NCI-H774 (cell line): ENCODE measurements at places on chromosomes 13 and 19.
A peak's percentile ranks its signal among the peaks of the same experiment; 100 is the strongest.

DNA sequence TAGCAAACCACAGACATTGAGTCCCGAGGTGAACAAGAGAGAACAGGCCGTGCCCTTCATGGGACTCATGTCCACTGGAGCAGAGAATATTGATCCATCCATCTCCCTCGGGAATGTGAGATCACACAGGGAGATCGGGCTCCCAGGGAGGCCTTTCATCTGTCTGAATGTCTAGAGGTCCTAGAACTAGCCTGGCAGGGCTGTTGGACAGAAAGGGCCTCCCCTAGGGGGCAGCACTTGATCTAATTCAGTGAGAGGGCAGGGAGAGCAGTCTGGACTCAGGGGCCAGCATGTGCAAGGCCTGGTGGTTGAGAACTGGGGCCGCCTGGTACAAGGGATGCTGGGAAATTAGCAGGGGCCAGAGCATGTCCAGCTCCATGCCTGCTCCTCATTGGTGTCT is 4.3 kb downstream of the RUVBL2 start:
- DNase-seq, result peak; percentile 35

GRCh38 chr19:14871619-14872230 is 14.2 kb downstream of the OR7A17 start:
- DNase-seq, result no peak

GRCh38 chr19:54317965-54318240 is 4.9 kb upstream of the LILRA5 start:
- DNase-seq, result no peak

- DNase-seq, result no peak
Observed at GRCh38 chr13:31011901-31012654, 79.6 kb downstream of the TEX26 start.

DNA sequence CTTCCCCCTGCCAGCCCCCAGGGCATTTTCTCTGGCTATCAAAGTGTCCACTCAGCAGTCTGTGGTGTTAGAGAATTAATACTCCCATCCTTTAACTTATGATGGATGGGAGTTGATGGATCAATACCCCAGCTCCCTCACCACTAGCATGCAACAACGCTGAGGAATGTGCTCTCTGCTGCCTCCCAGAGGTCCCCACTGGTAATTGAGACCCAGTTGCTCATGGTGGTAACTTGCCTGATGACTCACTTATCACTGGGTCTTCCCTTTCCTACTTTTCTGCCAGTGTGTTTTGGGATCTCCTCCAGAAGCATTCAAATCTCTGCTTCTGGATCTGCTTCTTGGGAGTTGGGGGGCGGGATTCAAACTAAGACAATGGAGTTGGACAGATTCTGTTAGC is 20.3 kb upstream of the CACNA1A start:
- no peak for DNase-seq

DNA sequence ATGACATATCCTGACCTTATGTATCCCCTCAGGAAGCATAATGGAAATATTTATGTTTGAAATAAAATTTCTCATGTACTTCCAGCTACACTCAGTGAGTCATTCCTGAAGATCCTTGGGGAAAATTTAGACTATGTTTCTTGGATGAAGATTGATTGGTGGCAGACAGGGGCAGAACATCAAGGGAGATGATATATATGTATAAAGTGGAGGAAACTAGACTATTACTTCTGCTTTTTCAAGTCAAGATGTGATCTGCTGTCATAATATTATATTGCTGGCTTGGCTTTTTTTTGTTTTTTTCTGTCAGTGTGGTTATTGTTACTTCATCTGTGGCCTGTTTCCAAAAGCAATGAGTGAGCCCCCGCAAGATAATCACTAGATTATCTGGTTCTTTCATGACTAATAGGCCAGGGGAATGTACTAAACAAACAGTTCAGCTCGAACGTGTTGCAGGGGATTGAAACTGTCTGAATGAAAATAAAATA is 87.2 kb upstream of the TNFSF11 start:
- DNase-seq, result no peak

GRCh38 chr13:63190742-63191141 is 1775.1 kb upstream of the PCDH20 start:
- no peak for DNase-seq

DNA sequence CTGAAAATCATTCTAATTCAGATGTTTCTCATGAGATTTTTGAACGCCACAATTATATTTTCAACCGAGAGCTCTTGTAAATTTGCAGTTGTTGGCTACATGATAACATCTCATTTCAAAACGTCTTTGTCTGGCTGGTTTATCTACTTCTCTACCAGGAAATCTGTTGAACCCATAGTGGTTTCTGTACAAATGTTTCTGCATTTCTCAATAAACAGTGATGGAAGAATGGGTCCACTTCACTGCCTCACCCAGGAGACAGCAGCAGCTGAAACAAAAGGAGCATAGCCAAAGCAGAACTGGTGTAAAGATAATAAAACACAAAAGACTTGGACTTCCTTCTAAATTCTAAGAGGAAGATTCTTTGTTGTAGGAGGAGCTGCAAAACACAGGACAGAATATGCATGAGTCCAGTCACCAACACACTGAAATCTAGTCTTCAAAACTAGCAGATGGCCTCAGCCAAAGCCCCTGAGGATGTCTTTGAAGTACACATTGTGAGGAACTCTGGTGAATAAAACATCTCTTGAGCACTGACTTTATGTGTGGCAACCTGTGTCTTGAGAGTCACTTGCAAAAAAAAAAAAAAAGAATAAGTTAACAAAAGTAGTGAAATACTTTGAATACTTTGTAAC is 68.6 kb upstream of the FGF14 start:
- no peak for DNase-seq

DNA sequence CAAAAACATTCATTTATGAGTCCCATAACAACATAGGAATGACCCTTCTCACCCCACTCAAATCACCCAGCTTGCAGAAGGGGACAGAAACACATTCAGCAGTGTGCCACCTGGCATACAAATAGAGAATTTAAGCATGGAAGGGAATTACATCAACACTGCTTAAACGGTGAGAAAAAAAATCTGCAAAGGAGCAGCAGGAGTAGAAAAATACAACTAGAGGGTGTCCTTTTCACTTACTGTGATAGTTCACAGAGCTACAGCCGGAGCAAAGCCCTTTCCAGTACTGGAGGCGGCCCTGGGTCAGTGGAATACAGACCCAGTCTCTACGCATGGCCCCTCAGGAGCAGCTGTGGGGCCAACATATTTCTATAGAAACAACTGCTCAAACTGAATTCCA is 764.3 kb upstream of the ARGLU1 start:
- peak; percentile 63 for DNase-seq

- DNase-seq, result no peak
Observed at GRCh38 chr13:48437371-48437770, 24.5 kb upstream of the LPAR6 start.

DNA sequence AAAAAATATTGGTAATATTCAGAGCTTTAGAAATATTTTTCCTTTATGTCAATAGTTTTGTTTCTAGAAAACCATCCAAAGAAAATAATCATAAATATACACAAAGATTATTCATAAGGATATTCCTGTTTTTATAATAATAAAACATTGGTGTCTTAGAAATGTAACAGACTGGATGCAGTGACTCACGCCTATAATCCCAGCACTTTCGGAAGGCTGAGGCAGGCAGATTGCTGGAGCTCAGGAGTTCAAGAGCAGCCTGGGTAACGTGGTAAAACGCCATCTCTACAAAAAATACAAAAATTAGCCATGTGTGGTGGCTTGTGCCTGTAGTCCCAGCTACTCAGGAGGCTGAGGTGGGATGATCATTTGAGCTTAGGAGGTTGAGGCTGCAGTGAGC is 106.8 kb downstream of the DHRS12 start:
- no peak for DNase-seq

DNA sequence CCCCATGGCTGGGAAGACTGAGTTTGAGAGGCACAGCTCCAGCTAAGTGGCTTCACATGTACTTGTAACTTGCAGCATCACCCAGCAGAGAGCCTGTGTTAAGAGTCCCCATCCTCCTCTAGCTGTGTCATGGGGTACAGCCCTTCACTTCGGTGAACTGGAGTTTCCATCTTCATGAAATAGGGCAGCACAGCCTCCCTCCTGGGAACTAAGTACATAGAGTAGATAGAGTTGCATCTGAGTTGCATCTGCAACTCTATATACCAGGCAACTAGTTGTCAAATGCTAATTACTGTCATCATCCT is 1.2 kb downstream of the PRDX2 start:
- no peak for DNase-seq

- no peak for DNase-seq
Observed at GRCh38 chr19:33894787-33895186, 98.1 kb downstream of the KCTD15 start.

- DNase-seq, result no peak
Observed at GRCh38 chr19:46571495-46571894, 29.6 kb upstream of the CALM3 start.

GRCh38 chr13:36549755-36550154 is 117.5 kb downstream of the CCNA1 start:
- DNase-seq, result no peak
